Activated T-cell treated with anti-CD3 and anti-CD28 coated beads for 24 hours (primary cell): ENCODE measurements at places on chromosomes 5 and 9.

DNA sequence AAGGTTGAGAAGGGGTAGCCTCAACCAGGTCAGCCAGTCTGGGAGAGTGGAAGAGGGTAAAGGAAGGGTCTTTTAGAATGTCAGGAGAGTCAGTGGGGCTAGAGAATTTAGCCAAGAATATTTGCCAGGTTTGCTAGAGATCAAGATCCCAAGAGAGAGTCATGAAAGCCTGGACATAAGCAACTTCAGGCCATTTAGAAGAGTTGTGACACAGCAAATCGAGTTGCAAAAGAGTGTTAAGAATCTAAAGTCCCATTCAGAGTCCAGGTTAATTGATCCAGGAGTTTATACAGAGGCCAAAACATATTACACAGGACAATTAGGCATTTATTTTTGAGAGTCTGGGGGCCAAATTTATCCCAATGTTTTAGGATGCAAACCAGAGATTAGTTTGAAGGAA, 1260.1 kb upstream of the ACO1 start:
- DNase-seq: no peak

- no peak for DNase-seq
Measured at GRCh38 chr9:21806644-21807043, 4.2 kb downstream of the MTAP start.

- DNase-seq: no peak
Measured at GRCh38 chr5:176994460-176995121, 12.0 kb downstream of the UIMC1 start.

DNA sequence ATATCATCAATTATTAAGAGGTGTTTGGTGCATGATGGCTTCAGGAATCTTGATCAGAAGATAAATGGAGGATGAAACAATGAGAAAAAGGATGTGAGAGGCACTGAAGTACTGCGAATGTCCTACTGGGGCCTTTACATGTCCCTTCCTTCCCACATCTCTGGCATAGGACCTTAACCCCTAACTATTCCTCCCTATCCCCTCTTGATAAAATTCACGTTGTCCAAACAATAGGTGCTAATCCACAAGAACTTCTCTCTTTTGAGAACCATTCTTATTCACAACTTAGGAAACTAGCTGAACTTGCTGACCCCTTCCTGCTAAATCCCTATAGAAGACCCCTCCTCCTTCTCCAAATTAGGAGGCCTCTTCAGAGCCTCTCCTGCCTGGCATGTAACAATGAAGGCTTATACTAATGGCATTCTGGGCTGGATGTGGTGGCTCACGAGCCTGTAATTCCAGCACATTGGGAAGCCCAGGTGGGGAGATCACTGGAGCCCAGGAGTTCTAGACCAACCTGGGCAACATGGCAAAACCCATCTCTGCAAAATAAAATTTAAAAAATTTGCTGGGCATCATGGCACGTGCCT, 276.5 kb upstream of the SMARCA2 start:
- no peak for DNase-seq

DNA sequence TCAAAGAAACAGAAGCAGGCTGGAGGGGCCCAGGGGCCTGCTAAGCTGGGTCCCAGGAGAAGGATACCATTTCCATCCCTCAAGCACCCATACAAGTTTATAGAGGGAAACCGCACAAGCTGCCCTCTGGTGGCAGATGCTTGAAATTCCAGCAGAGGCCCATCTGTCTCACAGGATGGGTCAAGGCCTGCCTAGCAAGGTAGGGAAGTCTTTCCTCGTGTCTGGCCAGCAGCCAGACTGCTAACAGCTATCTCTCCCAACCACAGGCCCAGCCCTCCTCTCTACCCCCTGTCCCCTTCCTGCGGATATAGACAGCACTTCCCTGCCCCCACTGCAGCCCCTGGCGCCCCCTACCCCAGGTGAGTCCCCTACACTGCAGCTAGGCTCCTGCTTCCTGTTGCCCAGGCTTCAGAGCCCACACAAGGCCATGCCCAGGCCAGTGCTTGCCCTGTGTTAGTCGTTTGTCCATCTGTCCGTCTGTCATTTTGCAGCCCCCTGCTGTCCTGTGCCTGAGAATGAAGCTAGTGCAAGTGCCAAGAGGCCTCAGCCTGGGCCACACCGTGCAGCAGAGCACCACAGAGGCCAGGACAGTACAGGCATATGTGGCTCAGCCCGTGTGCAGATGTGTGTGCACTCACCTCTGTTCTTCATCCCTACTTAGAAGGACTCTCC, 26.2 kb downstream of the TCF7 start:
- DNase-seq: peak; percentile 59

- no peak for DNase-seq
Measured at GRCh38 chr9:133888048-133888808, 103.9 kb downstream of the VAV2 start.

DNA sequence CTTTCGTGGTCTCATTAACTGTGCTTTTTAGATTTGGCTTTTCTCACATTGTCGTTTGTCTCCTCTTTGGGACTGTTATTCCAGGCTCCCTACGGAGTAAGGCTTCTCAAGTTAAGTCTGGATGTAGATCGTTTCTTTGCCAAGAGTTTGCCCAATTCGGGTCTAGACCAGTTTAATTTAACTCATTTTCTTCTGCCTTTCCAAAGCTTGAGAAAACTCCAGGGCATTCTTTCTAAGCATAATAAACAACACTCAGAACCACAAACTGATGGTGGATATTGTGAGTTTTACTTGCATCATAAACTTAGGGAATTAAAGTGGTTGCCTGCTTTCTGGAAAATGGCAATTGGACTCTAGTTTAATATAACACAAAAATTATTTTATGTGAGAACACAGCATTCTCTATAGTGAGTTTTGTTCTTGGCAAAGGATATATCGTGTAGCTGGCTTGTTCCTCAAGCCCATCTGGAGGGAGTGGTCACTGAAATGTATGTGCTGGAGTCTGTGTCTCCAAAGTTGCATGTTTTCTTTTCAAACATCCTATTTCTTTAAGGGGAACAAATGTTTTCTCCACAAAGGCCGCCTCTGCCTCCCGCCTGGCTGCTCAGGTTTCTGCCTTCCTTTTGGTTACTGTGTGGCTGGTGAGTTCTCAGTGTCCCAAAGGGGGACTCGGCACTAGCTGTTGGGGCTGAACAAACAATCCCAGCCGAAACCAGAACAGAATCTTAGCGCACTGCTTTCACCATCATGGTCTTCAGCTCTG, 211.3 kb upstream of the FBN2 start:
- DNase-seq: no peak

GRCh38 chr5:68522863-68523262, 307.3 kb downstream of the PIK3R1 start:
- DNase-seq: no peak

DNA sequence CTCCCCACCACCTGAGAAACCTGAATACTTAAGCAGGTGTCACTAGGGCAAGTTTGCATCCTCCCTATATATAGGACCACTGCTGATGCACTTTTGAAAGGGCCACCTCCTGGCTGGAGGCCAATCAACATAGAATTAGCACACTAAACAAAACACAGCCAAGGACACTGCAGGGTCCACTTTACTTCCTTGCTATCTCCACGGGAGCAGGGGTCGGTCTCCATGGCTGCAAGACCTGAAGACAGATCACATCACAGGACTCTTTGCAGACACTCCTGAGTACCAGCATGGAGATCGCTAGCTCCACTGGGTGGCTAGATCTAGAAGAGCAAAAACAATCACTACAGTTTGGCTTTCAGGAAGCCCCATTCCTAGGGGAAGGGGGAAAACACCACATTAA, 72.3 kb downstream of the C9orf153 start:
- no peak for DNase-seq

DNA sequence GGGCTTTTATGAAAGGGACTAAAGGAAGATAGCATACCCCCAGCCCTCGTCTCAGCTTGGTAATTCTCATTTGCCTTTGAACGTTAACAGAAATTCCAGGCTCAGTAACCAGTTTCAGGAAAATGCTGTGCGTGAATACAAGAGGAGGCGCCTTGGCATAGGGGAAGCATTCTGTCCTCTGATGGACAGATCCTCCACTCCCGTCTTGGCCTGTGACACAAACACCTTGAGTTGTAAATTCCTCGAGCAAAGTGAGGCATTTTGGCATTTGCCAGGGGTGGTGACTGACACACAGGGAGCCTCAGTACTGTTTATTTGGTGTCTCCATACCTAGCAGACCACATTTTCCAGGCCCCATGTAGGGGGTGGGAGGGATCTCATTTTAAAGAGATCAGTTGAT, 44.8 kb downstream of the APTX start:
- DNase-seq: no peak

DNA sequence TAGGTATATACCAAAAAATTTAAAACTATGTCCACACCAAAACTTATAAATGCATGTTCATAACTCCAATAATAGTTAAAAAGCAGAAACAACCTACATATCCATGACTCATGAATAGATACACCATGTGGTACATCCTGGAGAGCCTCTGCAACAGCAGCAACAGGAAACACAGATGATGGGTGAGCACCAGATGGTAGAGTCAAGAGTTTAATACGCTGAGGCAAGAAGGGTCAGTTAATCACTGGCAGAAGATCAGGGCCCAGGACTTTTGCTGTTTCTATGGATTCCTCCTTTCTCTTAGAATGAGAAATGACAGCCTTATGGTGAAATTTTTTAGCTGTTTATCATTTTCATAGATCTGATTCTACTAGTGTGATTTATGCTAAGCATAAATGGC, 351.8 kb upstream of the ADAMTSL1 start:
- no peak for DNase-seq

DNA sequence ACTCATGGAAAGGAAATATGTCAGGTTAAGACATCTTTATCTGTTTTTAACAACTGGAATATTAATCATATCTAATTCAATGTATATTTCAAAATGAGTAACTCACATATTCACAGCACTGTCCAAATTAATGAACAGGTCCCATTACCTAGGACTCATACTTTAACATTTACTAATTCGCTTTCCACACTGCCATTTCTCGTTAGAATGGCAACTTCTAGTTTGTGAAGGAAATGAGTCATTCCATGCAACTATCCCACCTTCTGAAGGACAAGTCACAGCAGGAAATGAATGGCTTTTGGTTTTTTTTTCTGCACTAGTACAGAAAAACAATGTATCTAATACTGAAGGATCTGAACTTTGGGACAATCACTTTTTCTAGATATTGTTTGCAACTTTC, 24.6 kb upstream of the IFNK start:
- no peak for DNase-seq
